Stimulated activated CD8-positive, alpha-beta memory T cell treated with anti-CD3 and anti-CD28 coated beads, Interleukin-2, amount 100 ng/mL, for 1 hour (primary cell): ENCODE measurements at places on chromosomes 7 and 10.
A peak's percentile ranks its signal among the peaks of the same experiment; 100 is the strongest.

DNA sequence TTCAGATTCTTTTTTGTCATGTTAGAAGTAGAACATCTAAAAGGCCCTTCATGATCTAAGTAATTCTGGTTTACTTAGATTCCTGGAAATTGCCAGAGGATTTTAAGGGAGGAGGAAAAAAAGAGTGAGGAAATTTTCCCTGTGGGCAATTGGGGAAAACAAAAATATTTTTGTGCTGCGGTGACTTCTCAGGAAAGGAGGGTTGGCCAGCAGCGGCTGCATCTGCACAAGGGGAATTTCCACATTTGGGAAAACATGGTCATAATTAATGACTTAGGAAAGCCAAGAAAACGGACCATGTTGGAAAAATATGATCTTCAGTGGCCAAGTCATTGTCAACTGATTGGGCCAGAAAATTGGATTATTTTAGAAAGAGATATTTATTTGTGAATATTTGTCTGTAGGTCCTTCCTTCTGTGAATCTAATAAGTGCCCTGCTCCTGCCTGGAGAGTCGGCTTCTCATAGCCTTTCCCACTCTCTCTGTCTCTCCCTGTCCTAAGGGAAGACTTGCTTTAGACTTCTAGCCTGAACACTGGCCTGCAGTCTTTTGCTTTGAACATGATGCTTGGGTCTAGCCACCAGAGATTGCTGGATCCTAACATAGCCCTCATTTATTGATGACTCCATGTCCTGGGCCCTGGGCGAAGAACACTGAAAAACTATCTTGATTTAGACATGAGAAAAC lies 124.2 kb upstream of the MKLN1 start:
- no peak for DNase-seq

- DNase-seq: no peak
Observed at GRCh38 chr10:33277135-33277536, 57.3 kb downstream of the NRP1 start.

DNA sequence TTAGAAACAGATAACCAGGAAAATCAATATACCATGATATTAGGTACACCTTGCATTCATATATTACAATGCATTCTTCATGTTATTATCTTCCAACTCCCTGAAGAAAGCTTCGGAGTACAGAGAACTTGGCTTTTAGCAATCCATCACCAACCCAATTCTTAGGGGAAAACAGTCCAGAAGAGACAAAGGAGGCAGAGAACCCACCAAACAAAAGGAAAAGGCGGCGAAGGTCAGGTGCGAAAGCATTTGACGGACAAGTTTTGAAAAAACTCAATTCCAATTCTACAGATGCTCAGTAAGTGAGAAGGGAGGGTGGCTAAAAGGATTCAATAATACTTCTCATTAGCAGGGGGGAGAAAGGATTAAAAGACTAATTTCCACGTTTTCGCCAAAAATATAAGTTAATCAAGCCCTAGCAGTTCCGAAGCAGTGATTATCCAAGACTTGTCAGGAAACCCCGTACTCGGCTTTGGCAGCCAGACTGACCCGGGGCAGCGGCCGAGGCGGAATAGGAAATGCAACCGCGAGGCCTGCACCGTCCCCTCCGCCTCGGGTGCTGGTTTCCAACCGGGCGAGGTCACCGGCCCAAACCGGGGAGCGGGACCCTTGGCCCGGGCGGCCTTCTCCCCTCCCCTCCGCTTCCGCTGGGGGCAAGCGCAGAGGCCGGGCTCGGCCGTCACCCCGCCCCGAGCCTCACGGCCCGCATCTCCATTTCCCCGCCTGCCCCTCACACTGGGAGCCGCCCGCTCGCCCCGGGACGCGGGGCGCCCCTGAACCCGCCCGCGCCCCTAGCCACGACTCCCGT lies 747 bp downstream of the GDI2 start:
- peak; percentile 8 for DNase-seq

DNA sequence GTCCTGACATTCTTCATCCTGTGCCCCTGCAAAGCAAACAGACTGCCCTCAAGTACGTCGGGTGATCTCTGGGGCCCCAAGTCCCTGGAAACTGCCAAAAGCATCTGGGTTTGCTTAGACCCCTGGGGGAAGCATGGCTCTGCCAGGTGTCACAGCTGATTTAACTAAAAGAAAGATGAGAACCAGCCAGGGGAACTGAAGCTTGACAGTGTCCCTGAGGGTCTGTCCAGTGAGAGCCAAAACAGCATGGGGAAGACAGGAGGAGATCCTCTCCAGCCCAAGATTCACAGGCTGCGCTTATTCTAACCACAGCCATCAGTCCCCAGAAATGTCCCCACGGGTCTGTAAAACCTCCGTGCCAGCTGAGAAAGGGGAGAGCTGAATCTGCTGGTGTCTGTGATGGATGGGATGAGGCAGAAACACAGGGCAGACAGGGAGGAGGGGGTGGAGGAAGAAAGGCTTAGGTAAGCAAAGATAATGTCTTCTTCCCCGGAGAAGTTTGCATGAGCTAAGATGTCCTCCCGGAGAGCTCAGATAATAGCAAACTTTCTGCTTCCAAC lies 21.3 kb downstream of the CCDC3 start:
- DNase-seq: no peak

- no peak for DNase-seq
Observed at GRCh38 chr7:21550076-21550475, 7.2 kb downstream of the DNAH11 start.

GRCh38 chr7:44224080-44224973 lies 23.5 kb downstream of the YKT6 start:
- no peak for DNase-seq

DNA sequence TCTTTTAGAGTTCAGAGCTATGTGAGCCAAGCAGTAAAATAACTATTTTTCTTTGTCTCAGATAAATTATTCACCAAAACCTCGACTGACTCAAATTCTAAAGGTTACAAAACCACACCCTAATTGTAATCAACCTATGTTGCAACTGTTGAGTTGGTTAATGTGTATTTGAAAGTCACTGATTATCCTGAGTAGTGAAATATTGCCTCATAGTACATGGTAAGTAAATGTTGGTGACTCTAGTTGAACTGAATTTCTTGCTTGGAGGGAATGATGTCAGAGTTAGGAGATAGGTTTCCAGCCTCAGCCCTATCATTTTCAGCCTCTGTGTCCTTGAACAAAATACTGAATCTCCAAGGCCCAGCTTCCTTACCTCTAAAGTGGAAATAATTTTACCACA lies 3.0 kb upstream of the CYP2C18 start:
- no peak for DNase-seq

DNA sequence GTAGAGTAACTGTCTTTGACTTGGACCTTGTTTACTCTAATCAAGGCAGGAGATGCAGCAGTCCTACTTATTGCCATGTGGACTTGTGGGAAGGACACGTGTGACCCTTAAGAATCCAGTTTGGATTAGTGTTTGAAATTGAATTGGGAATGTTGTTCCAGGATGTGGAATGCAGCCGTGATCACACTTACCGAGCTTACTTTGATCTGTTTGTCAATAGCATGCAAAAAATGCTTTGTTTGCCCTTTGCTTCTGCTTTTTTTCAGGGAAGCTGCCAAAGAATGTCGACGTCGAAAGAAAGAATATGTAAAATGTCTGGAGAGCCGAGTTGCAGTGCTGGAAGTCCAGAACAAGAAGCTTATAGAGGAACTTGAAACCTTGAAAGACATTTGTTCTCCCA lies 84.7 kb downstream of the CREM start:
- no peak for DNase-seq

- DNase-seq: no peak
Observed at GRCh38 chr7:112937651-112938415, 147.6 kb upstream of the TMEM168 start.

GRCh38 chr10:54800741-54801421 lies at the start of gene PCDH15:
Gene PCDH15 (minus strand): TSS chr10:54801231. CDS start chr10:54664262, 136,969 bp downstream.
- no peak for DNase-seq

DNA sequence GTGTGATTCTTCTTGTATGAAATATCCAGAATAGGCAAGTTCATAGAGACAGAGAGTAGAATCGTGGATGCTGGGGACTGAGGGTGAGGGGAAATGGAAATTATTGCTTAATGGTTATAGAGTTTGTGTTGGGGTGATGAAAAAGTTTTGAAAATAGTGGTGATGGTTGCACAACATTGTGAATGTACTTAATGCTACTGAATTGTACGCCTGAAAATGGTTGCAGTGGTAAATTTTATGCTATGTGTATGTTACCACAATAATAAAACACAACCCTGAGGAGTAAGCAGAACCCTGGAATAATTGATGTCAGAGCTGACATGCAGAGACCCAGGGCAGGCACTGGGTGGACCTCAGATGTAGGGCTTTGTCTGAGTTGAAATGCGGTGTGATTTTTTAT lies 57.6 kb downstream of the TACR2 start:
- no peak for DNase-seq

- no peak for DNase-seq
Observed at GRCh38 chr7:139777133-139777891, 486 bp downstream of the HIPK2 start.

- DNase-seq: no peak
Observed at GRCh38 chr10:63115732-63116383, 17.3 kb upstream of the NRBF2 start.

- no peak for DNase-seq
Observed at GRCh38 chr7:85239109-85239508, 52.3 kb upstream of the SEMA3D start.

GRCh38 chr10:88411772-88412349 lies 171.3 kb downstream of the RNLS start:
- DNase-seq: no peak

DNA sequence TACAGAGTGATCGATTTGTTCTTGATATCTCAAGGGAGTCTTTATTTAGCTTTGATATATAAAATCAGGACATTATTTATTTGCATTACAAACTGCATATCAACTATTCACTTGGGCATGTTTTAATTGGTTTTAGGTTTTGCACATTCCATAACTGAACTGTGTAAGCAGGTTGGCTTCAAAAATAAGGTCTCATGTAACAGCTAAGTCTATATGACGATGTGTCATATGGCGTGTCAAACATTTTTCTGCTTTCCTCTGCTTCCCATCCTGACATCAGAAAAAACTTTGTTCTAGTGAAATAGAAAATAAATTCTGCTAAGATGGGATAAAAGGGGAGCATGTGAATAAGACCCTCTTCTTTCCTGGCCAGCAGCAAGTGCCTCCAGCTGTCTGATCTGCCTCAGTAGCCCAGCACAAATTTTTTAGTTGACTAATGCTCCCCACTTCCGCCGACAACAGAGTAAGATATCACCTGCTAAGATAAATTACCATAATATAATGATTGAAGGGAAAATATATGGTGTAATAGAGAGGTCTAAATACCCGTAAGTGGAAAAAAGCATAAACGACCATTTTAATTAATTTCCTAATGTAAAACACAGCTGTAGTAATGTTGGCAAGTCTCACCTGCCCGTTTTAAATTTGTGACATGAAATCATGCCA lies 180.5 kb downstream of the TAX1BP1 start:
- DNase-seq: no peak

DNA sequence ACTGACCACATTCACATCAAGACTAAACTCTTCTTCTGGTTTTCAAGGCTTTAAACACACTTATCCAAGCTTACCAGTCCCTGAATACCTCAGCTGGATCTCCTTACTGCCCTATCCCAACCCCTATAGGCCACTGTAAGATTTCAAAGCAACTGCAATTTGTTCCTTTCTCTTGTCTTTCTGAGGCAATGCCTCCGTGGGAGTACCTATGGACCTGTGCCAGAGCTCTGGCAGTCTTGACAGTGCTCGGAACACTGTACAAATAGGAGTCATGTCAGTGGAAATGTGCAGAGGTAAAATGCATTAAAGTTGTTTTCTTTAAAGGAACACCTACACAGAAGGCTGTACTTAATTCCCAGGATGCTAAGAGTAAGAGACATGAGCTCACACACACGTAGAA lies 124.7 kb downstream of the CNOT4 start:
- no peak for DNase-seq

GRCh38 chr7:11060893-11061292 lies 87.2 kb downstream of the PHF14 start:
- DNase-seq: no peak

DNA sequence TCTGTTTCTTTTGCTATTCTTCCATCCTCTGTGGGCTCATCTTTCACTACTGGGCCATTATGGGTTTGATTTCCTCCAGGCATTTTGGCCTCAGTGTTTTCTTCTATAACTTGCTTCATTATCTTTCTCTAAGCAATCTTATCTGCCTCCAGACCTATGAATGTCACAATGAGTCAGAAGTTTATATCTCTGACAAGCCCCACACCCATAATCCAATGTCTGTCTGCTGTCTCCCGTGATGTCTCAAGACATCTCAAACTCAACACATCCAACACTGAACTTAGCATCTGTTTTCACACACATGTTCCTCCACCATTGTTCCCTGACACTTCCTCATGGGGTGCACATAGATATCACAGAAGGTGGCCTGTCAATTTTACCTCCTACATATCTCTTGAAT lies 46.7 kb upstream of the RHOBTB1 start:
- no peak for DNase-seq

DNA sequence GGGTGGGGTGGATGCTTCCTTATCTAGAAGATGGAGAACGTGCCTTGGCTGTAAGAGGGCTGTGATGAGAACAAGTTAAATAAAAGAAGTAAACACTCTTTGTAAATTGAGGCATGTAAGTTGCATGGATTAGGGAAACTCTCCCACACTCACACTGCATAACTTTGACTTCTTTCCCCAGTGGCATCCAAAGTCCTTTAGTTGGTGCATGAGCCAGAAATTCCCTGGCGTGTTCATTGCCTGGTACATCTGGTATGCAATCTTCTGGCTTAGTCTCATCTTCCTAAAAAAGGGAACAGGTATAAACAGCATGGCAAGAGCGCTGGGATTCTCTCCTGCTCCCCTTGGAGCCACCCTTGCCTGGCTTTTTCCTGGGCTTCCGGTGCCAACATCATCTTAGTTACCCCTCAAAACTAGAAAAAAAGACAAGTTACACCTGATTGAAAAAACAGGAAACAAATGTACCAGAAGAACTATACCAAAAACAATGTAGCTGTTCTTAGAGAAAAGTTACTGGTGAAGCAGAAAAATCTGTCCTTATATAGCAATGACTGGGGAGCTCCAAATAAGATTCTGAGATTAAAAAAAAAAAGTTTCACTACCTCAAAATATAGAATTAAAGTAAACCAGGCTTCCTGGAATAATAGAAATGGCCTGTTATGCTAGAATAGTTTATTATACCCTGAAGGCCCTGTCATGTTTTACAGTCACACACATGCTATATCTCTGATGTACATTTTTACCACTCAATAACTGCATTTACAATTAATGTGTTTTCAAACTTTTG lies 9.9 kb downstream of the RP9 start:
- no peak for DNase-seq

DNA sequence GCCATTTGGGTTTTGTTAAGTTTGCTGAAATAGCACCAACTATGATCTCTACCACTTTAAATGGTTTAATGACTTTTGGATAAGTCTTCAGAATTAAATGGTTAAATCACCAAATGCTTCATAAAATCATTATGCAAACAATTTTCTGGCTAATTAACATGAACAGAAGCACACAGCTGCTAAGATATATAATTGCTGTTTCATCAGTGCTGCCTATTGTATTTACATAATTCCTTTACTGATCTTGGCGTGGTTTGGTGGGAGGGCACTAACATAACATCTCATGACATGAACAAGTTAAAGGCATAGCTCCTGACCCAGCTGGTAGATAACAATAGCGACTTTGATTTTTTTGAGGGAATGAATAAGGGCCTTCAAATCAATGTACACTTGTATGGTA lies 94.1 kb downstream of the FZD1 start:
- DNase-seq: no peak
